ENCODE measurements at places on chromosomes 1 and 21.

- peak; percentile 68 for DNase-seq
Measured at GRCh38 chr1:44810101-44810761, 1.9 kb downstream of the BTBD19 start.

GRCh38 chr1:220884981-220885918, 6.0 kb downstream of the HLX start:
- DNase-seq: no peak

DNA sequence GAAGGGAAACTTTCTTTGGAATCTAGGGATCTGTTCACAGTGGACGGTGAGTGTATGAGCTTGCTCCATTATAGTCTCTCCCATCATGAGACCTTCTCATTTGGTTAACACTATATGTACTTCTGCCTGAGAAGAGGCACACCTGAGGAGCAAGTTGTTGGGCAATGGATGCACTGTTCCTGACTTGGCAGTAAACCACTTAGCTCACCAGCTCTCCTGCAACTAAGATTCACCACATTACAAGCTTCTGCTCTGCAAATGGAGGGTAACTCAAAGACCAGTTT, 10.2 kb downstream of the MACF1 start:
- DNase-seq: no peak

DNA sequence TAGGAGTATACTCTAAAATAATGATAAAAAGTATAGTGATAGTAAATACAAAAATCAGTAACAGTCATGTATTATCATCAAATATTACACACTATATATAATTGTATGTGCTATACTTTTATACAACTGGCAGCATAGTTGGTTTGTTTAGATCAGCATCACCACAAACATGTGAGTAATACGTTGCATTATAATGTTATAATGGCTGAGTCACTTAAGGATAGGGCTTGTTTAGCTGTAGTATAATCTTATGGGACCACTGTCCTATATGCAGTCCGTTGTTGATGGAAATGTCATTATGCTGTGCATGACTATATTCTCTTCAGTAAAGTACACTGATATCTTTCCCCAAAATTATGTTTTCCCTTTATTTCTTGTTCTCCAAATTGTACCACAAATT, 92.8 kb downstream of the LYPLAL1 start:
- DNase-seq: no peak

DNA sequence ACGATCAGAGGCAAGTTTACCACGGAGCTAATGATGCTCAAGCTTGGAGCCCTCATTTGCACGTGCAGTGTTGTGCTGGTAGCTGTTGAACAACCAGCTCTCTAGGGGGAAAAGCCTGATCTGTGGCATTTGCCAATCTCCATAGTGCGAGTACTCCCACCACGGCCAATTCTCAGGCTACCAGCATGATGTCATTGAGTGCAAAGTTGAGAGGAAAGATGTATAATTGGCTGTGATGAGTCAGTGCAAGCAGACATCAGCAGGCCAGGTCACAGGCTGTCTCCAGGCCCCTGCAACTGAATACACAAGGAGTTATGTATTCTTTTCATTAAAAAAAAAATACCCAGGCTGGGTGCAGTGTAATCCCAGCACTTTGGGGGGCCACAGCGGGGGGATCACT, 233.1 kb upstream of the VAMP3 start:
- peak; percentile 22 for DNase-seq

- no peak for DNase-seq
Measured at GRCh38 chr1:168088511-168089325, 48.0 kb downstream of the GPR161 start.

All from NCI-H345 (cell line).